ENCODE measurements at places on chromosomes 3 and 15.

DNA sequence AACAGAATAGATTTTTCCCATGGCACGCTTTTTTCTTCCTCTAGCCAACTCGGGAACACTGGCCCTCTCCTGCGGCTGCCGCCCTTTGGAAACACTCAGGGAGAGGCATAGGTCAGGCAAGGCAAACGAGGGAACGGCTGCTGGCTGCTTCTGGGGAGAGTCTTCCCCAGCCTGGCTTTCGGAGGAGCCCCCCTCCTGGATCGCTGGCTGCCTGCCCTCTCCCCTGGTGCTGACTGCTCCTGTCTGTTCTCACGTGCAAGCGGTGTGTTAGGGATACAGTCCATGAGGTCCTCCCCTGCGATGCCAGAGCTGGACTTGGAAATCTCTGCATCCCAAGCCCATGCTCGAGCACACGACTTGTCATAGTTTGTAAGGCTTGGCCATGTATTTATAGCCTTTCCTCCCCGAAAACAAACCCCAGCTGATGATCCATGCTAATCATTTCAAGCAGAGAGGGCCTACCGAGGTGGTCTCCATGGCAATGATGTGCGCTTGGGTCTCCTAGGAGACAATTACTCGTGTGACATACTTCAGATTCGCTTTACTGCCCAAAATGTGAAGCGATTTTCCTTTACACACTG is 315.6 kb upstream of the ATP10A start:
- no peak overlapping the region for H3K27ac ChIP-seq
- H3K27me3 ChIP-seq: no peaks in the 10 kb centered on the region
- H3K4me1 ChIP-seq: no peaks in the 10 kb centered on the region
- no peak overlapping the region for H3K4me3 ChIP-seq
- DNase-seq: no peak

DNA sequence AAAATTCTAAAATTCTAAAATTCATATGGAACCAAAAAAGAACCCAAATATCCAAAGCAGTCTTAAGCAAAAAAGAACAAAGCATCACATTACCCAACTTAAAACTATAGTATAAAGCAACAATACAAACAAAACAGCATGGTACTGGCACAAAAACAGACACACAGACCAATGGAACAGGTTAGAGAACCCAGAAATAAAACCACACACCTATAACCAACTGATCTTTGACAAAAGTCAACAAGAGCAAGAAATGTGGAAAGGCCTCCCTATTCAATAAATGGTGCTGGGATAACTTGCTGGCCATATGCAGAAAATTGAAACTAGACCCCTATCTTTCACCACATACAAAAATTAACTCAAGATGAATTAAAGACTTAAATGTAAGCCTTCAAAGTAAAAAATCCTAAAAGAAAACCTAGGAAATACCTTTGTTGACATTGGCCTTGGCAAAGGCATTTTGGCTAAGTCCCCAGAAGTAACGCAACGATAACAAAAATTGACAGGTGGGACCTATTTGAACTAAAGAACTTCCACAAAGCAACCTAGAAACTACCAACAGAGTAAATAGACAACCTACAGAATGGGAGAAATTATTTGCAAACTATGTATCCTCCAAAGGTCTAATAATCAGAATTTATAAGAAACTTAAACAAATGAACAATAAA is 56.9 kb downstream of the TTBK2 start:
- H3K36me3 ChIP-seq: no peaks in the 10 kb centered on the region
- H3K27me3 ChIP-seq: no peaks in the 10 kb centered on the region
- no peak for DNase-seq

GRCh38 chr3:43233062-43233461 is 53.3 kb upstream of the SNRK start:
- H3K27ac ChIP-seq: no peak overlapping the region
- H3K36me3 ChIP-seq: no peaks in the 10 kb centered on the region
- H3K4me1 ChIP-seq: no peaks in the 10 kb centered on the region
- no peak overlapping the region for H3K4me3 ChIP-seq
- no peak for DNase-seq

GRCh38 chr3:71392251-71392650 is 191.3 kb downstream of the FOXP1 start:
- no peaks in the 10 kb centered on the region for H3K36me3 ChIP-seq
- H3K27me3 ChIP-seq: no peaks in the 10 kb centered on the region
- no peak overlapping the region for H3K4me3 ChIP-seq
- peaks cover 16% of the 10 kb centered on the region for H3K4me1 ChIP-seq

- H3K27me3 ChIP-seq: no peaks in the 10 kb centered on the region
- DNase-seq: no peak
- no peak overlapping the region for H3K4me3 ChIP-seq
- H3K36me3 ChIP-seq: no peaks in the 10 kb centered on the region
- H3K4me1 ChIP-seq: no peaks in the 10 kb centered on the region
Measured at GRCh38 chr3:114466251-114466650, 172.4 kb downstream of the TIGIT start.

- no peaks in the 10 kb centered on the region for H3K27me3 ChIP-seq
- no peak overlapping the region for H3K4me3 ChIP-seq
- DNase-seq: no peak
- no peaks in the 10 kb centered on the region for H3K36me3 ChIP-seq
- H3K4me1 ChIP-seq: no peaks in the 10 kb centered on the region
Measured at GRCh38 chr3:196513697-196514349, 1.3 kb downstream of the SMCO1 start.

DNA sequence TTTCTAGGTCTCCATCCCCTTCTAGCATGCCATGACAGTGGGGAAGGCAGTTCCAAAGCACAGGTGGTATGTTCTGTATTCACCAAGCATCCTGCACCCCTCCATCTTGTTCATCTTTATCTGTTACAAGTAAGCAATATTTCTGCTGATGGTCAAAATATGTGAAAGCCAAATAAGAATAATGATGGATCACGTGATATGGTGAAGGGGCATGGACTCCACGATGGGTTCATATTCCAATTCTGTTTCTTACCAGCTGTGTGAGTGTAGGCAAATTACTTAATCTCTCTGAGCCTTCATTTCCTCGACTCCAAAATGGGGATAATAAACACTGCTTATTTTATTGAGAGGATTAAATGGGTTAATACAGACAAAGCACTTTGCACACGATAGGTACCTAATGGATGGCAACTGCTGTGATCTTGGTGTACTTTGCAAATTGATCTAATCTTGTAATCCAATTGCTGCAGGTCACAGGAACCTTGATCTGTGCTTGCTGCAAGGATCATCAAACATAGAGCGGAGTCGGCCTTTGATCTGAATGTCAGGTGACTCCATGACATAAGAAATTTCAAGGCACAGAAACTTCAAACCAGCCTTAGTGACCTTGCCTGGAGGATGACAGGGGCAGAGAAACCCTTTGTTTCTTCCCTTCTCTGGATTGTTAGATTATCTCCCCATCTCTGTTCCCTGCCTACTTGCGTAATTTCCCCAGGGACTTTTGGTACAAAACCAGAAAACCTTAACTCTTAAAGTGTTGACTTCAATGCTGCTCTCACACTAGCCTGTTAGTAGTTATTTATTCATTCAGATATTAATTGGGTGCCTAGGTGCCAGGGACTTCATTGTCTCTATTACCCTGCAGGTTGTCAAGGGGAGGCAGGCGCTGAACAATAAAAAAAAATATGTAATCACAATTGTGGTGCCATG is 25.8 kb downstream of the SIAH2 start:
- no peak for DNase-seq
- no peak overlapping the region for H3K27ac ChIP-seq
- H3K4me1 ChIP-seq: no peaks in the 10 kb centered on the region
- H3K27me3 ChIP-seq: no peaks in the 10 kb centered on the region

GRCh38 chr3:159925248-159925647 is 63.4 kb upstream of the IL12A start:
- no peaks in the 10 kb centered on the region for H3K36me3 ChIP-seq
- no peak for DNase-seq
- no peaks in the 10 kb centered on the region for H3K27me3 ChIP-seq
- H3K27ac ChIP-seq: no peak overlapping the region

DNA sequence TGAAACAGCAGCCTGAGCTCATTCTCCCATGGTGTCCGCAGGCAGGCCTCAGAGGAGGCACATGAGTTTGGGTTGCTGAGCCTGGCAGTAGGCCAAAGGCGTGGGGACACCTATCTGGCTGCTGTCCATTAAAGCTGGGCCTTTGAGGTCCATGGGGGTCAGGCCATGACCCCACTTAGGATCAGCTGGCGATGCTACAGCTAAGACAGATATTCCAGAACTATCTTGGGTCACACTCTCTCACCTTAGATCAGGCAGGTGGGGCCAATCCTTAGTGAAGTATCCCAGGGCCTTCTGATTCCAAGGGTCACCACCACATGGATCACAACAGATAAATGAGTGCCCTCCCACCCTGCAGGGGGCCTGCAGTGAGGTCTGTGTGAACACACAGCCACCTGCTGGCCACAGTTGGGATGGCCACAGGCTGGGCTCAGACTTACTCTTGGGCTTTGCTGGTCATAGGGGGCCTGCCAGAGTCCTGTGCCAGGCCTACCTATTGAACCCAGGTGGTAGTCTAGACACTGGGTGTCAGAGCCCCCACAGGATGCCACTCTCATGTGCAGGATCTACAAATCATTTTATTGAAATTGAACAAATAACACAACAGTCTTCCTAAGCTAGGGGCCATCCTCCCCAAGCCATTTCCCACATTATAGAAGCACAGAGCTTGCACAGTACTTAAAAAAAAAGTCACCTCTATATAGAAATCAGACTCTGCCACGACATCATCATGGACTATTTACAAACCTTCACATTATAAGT is 2.0 kb upstream of the HYAL2 start:
- no peaks in the 10 kb centered on the region for H3K27me3 ChIP-seq
- H3K36me3 ChIP-seq: peaks cover 27% of the 10 kb centered on the region
- no peaks in the 10 kb centered on the region for H3K4me1 ChIP-seq
- DNase-seq: peak; percentile 73
- H3K4me3 ChIP-seq: no peak overlapping the region
- peak overlapping the region; percentile 26 for H3K27ac ChIP-seq

- no peak overlapping the region for H3K27ac ChIP-seq
- peak; percentile 55 for DNase-seq
- H3K4me1 ChIP-seq: no peaks in the 10 kb centered on the region
- no peak overlapping the region for H3K4me3 ChIP-seq
Measured at GRCh38 chr15:101024706-101025500, 105.7 kb downstream of the LRRK1 start.

- H3K27ac ChIP-seq: no peak overlapping the region
- DNase-seq: no peak
- H3K36me3 ChIP-seq: no peaks in the 10 kb centered on the region
- no peak overlapping the region for H3K4me3 ChIP-seq
- H3K27me3 ChIP-seq: peaks cover 6% of the 10 kb centered on the region
- H3K4me1 ChIP-seq: no peaks in the 10 kb centered on the region
Measured at GRCh38 chr15:44222478-44222877, 27.4 kb upstream of the FRMD5 start.

DNA sequence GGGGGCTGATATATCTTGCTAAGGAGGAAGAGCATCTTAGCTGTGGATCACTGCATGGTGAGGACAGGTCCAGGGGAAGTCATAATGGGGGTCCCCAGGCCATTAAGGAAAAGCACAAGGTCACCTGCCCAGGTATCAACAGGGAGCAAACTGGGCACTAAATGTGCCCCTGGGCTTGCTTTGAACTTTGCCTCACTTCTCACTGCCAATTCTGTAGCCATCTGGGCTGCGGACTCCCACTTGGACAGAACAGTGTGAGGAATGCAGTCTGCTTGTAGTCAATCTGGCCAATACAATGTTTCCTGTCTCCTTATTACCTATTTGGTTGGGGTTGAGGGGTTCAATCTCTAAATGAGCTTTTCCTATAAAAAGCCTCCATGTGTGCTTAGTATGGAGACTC is 21.3 kb downstream of the ARRDC4 start:
- no peaks in the 10 kb centered on the region for H3K27me3 ChIP-seq
- H3K4me3 ChIP-seq: no peak overlapping the region

DNA sequence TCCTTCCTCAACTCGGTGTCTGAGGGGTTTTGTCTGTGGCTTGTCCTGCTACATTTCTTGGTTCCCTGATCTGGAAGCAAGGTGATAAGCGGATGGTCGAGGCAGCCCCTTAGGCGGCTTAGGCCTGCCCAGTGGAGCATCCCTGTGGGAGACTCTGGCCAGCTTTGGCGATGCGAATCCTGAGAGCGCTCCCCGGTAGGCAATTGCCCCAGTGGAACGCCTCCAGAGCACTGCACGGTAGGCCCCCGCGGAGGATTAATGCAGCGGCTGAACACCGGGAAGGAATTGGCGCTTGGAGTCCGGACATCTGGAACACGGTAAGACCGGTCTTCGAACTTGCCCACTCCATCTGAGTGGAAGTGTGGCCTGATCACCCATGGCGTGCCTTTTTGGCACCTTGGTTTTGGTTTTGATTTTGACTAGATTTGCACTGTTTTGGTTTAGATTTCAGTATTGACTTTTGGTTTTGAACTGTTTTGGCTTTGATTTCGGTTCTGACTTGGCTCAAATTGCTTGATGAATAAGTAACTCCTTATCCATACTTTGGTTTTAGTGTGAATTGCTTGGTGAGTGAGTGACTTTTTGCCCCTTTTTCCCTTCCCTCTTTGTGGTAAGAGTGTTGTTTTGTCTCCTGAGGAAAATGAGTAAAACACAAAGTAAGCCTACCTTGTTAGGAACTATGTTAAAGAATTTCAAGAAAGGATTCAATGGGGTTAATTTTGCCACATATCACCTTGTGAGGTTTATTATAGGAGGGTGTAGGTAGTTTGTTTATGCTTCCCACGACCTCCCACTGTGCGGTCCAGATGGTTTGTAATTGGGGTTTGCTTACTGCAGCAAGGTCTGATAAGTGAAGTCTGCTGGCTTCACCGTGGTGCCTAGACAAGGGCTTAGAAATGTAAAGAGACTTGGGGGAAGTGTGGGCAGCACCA is 27.1 kb upstream of the GPR156 start:
- no peak overlapping the region for H3K4me3 ChIP-seq
- H3K4me1 ChIP-seq: no peaks in the 10 kb centered on the region
- no peak for DNase-seq
- H3K27ac ChIP-seq: no peak overlapping the region
- no peaks in the 10 kb centered on the region for H3K36me3 ChIP-seq

- no peaks in the 10 kb centered on the region for H3K4me1 ChIP-seq
- H3K4me3 ChIP-seq: no peak overlapping the region
Measured at GRCh38 chr3:112136959-112137693, 4.1 kb upstream of the GCSAM start.

DNA sequence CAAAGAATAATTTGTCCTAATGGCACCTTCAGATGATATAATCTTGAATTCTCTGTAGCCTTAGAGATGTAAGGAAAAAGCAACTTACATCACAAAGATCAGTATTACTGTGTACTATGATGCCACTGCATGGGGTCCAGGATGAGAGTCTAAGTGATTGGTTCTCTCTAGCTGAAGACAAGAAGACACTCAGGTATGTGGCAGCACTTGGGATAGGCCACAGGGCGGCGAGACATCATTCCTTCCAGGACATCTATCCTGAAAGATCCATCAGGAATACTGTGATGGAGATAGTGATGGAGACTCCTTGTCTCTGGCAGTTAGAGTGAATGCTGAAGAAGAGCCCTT is 2.5 kb downstream of the CD200 start:
- peak overlapping the region; percentile 92 for H3K27ac ChIP-seq
- peaks cover 23% of the 10 kb centered on the region for H3K4me1 ChIP-seq
- DNase-seq: no peak

- H3K36me3 ChIP-seq: no peaks in the 10 kb centered on the region
- H3K27me3 ChIP-seq: no peaks in the 10 kb centered on the region
Measured at GRCh38 chr3:37944391-37944842, 46.2 kb upstream of the VILL start.
